Stimulated activated CD4-positive, alpha-beta T cell treated with anti-CD3 and anti-CD28 coated beads, TNF-alpha, amount 100 ng/mL, for 1 hour (primary cell): ENCODE measurements at places on chromosomes 7 and 10.

GRCh38 chr7:39446546-39446945 is 119.7 kb upstream of the YAE1 start:
- DNase-seq = no peak

DNA sequence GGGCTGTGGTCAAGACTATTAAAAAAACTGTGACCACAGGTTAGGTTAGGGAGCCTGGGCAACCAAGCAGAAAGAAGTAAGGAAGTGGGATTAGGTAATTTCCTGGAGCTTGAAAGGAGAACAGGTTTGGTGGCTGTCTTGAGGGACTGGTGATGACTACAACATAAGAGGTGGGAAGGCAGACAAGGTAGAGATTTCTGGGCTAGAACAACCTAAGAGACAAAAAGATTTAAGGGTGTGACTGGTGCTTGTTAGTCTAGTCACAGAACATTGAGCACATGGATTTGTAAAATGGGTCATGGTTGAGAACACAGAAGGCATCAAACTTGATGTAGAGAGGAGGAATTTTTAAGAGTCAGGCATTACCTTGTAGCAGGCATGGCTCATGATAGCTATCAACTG is 123.7 kb upstream of the ASAH2 start:
- DNase-seq = no peak

DNA sequence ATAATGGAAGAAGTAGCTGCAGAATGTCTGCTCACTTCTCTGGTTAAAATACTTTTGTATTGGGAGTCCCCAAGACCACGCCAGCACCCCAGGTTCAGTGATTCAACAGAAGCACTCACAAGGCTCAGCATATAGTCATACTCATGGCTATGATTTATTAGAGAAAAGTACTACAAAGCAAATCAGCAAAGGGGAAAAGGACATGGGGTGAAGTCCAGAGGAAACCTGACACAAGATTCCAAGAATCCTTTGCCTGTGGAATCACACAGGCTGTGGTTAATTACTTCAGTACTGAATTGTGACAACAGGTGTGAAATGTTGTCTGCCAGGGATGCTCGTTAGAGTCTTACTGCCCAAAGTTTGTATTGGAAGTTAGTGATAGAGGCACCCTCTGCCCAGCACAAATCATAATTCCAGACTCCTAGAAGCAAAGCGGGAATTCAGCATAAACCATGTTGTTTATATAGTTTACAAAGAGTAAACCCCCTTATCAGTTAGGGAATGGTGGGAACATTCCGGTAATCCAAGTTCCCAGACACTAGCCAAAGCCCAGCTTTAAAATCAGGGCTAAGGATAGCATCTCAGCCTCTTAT is 79.4 kb downstream of the HYCC1 start:
- no peak for DNase-seq

- DNase-seq = no peak
Measured at GRCh38 chr7:139387594-139387993, 27.9 kb downstream of the LUC7L2 start.

GRCh38 chr7:25830215-25830614 is 321.8 kb upstream of the NFE2L3 start:
- no peak for DNase-seq

DNA sequence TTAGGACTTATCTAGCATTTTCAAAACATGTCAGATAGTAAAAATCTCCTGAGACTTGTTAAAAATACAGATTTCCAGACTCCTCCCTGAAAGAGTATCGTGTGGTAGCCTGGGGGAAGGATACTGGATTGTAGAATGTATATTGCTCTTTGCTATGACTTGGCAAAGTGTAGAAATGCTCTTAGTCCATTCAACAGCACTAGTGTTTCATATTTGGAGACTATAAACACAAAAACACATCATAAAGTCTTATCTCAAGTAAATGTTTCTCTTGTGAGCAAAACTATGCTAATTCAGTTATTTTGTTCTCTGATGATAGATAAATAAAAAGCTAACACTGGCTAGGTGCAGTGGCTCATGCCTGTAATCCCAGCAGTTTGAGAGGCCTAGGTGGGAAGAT is 137.5 kb upstream of the PRPS1L1 start:
- no peak for DNase-seq

DNA sequence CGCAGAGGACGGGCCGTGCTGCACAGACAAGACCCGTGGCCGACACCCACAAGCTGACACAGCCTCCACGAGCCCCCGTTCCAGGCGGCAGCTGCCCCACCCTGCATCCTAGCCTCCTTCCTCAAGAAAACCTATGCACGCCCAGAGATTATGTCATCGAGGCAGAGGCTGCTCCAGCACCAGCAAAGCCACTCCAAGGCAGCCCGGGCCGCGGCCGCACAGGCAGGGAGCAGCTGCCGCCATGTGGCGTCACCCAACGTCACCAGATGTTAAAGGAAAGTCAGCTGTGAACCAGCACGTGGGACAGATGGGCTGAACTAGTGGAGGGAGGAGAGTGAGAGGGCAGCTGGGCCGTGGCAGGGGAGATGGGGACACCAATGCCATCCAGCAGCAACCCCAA is 59.8 kb downstream of the STK32C start:
- no peak for DNase-seq

DNA sequence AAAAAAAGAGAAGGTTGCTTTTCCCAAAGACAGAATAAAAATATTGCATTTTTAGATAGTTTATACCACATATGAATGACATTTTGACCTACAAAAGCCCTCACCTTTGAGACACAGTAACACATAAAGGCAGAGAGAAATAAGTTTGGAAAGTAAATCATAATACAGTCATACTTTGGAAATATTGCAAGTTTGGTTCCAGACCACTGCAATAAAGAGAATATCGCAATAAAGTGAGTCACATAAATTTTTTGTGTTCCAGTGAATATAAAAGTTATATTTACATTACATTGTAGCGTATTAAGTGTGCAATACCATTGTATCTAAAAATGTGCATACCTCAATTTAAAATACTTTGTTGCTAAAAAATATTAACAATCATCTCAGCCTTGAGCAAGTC is 40.3 kb downstream of the CCDC71L start:
- DNase-seq = no peak

- no peak for DNase-seq
Measured at GRCh38 chr7:9175871-9176270, 742.5 kb downstream of the NXPH1 start.

DNA sequence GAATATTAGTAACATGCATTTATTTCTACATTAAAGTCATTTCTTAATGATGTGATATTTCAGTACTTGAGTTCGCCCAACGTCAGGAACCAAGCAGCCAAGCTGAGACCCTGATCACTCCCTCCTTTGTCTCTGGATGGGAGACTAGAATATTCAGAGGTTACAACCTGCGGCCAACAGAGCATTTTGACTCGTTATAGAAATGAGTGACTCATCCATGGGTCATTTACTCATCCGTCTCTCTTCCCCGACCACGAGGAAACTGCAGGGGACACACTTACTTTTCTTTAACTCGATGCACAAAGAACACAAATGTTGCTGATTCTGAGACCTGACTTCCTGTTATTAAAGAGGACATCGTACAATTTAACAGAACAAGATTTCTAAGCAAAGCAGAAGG is 343.3 kb downstream of the FRMD4A start:
- no peak for DNase-seq
